ENCODE measurements at places on chromosomes 13 and 19.

GRCh38 chr13:48570216-48570828 lies 37.4 kb upstream of the RCBTB2 start:
- DNase-seq: no peak

- DNase-seq: no peak
Measured at GRCh38 chr19:45069056-45069455, 7.2 kb downstream of the ZNF296 start.

GRCh38 chr13:49443357-49443703 lies 534 bp downstream of the CAB39L start:
- no peak for DNase-seq

GRCh38 chr19:46350758-46351159 lies 3.9 kb downstream of the PPP5C start:
- DNase-seq: peak; percentile 64

DNA sequence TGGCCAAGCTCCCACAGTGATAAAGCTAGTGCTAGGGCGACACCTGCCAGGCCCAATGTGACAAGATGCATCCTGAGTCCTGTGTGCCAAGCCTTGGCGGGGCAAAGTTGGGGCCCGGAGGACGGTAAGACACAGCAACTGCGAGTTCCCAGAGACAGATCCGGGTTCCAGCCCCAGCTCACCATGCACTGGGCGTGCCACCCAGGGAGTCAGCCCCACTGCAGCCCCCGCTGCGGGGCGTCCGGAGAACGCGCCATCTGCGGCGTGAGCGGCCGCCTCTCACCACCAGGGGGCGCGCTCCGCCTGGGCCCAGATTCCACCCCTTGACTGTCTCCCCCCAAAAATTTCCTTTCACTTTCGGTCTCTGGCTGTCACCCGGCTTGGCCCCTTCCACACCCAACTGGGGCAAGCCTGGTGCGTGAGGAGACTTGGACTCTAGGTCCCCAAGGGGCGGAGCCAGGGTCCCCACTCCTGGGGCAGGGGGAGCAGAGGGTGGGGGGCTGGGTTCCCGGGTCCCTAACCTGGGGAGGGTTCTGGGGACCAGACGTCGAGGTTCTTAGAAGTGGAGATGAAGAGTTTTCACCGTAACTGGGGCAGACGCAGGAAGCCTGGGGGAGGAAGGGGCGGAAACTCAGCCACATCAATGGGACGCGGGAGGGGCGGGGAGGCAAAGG lies at the start of gene FLT3LG:
Gene FLT3LG (plus strand): TSS at position 348 of the 674 bp plus-strand sequence. CDS start 425 bp downstream, outside the sequence.
- peak; percentile 96 for DNase-seq
